Cortex of kidney (tissue), 1 donor: ENCODE measurements at places on chromosomes 12 and 14.

- DNase-seq, result no peak
Measured at GRCh38 chr12:68506619-68507018, 104.1 kb upstream of the RAP1B start.

DNA sequence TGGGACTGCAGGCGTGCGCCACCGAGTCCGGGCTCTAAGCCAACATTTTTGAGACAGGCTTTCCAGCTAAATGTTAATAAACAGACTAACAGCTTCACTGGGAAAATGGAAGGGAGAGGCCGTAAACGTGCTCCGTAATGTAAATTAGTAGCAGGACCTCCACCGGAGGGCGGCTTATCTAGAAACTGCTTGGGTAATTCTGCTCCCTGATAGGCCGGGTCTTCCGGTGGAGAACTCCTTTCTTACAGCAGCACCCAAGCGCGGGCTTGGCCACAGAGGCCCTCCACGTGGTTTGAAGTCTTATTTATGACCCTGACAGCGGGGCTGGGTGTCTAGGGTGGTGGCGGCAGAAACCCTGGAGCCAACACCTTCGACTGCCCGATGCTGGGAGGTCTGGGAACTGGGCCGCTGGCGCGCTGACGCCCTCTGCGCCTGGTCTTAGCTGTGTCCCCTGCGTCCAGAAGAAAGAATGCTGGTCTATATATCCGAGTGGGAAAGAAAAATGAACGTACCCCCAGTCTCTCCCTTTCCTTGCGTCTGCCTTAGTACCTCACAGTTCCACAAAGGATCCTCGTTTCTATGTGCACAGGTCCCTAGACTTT, 1.7 kb downstream of the DPPA3 start:
- no peak for DNase-seq

DNA sequence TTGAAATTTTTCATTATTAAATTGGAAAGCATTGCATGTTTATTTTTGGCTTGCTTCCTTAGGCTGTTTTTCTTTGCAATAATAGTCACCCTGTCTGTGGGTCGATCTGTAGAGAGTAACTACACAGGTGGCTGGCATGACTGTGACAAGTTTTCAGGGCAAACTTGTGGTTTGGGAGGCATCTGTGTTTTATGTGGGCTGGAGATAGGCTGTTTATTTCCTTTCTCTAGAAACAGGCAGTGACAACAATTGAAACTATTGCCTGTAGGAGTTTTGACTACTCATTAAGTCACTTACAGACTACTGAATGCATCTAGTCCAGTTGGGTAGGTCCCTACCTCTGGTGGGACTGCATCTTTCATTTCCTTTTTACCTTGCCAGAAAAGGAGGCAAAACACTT, 155.6 kb downstream of the DYRK2 start:
- DNase-seq, result no peak

- no peak for DNase-seq
Measured at GRCh38 chr12:125169451-125169850, 104.2 kb downstream of the AACS start.

DNA sequence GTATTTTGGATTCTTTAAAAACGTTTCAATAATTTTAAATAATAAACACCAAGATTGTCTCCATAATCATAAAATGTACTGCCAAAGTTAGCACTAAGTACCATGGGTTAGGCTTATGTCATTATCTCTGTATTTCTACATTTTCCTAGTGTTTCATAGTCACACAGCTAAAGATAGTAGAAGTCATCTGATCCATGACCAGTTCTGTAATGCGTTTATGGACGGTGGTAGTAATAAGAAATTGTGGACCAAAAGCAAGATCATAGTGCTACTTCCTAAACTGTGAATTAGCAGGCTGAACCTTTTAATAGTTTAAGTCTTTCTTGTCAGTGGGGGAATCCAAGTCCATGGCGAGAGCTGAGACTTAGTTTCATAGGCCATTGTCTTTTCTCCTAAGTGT, 142.1 kb downstream of the AKAP6 start:
- no peak for DNase-seq
